Transverse colon (tissue), 4 donors: ENCODE measurements at places on chromosomes 5 and 9. TPM values are rescaled to one million over a fixed set of nuclear protein-coding genes. Genes with fewer than 3 reads are reported as not detected.
A peak's percentile ranks its signal among the peaks of the same experiment; 100 is the strongest.

The CCDC152 gene
- total RNA-seq: not detected

The PRR16 gene
- total RNA-seq: 3.8 TPM

The FGFR4 gene
- 22.9 TPM for total RNA-seq

The TMEM267 gene
- total RNA-seq: 8.9 TPM

The OR1J2 gene
- not detected for total RNA-seq

The EIF4E1B gene
- not detected for total RNA-seq

The DDX4 gene
- total RNA-seq: not detected

The CER1 gene
- 0.48 TPM for total RNA-seq

DNA sequence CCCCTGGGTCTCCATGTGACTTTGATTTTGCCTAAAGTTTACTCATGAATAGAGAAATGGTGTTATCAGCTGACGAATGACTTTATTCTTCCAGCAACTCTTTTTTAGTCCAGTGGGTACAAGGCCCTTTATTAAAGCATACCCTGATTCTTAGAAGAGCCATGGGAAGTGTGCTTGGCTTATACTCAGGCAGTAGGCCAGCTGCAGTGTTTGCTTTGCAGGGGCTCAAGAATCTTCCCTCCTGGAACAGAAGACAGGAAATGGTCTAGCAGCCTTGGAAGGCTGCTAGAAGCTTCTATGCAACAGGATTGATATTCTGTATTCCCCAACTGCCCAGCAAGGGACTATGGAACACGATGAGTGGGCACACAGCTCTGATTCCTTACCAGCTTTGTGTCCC lies 73.4 kb upstream of the PLPP6 start:
- DNase-seq: no peak

DNA sequence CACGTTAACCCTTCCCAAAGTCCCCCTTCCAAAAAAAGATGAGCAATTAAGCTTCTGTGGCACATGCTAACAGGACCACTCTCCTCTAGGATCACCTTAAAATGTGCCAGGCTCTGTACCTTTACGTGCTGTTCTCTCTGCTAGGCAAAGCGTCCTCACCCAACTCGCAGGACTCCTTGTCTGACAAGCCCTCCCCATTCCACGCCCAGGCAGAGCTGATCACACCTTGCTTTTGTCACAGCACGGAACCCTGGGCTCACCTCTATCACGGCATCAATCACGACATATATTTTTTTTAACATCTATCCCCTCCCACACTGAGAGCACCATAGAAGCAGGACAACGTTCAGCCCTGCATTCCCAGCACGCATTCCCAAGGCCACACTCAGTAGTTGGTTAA lies 47.1 kb downstream of the CDK5RAP2 start:
- DNase-seq: no peak

GRCh38 chr9:134748591-134748990 lies 107.0 kb downstream of the COL5A1 start:
- no peak for DNase-seq

DNA sequence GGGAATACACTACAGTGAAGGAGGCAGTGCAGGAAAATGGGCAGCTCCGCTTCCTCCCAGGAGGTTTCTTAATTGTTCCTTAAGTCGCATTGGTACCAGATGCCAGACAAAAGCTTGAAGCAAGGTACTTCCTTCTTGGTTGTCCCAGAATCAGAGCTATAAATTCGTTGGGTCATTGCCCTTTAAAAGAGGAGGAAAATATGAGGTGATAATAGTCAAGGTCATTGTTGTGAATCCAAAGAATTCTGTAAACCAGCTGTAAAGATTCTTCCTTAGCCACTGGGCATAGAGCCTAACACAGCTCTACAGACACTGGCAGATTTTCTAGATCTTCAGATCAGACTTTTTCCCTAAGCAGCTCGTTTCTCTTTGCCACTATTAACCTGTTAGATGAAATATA lies 444.1 kb upstream of the TLE4 start:
- DNase-seq: no peak

- DNase-seq: no peak
These were observed 1.2 kb downstream of the CKS2 start for GRCh38 chr9:89312222-89312571.

DNA sequence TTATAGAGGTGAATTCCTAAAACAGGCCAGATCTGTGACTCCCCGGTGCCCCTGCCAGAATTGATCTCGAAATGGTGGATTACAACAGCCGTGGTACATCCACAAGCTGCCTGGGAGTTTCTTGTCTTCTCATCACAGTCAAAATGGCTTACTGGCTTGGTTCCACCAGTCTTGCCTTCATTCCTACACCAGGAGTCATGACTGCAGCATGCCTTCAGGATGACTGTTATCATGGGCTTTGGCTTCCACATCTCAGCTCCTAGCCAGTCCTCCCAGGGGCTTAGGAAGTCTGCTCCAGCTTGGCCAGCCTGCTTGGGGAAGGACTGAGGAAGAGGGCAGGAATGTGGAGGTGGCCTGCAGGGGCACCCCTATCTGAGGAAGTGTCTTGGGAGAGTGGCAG lies 132.9 kb upstream of the NR3C1 start:
- DNase-seq: no peak

DNA sequence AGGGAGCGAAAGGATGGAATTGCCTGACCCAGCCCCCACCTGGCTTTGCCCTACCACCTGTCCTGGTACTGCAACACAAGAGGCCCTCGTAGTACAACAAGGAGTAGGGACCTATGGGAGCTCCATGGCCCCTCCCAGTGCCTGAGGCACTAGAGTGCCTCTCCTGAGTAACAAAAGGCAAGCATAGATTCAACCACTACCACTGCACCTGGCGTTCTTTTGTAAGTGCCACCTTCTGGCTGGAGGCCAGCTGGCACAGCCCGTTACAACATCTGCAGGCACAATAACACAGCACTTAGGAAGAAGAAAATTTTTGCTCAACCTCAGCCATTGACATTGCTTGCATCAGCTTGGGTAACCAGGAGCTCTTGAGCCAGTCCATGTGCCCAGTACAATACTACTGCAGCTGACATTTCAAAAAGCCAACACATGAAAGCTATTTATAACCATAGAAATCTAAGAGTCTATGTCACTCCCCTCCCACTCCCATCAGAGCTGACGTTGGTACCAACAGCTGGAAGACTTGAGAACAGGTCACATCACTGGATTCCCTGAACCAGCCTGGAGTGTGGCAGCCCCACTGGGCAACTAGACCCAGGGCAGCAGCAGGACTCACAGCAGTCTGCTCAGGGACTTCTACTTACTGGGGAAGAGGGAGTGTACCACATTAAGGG lies 17.7 kb upstream of the FAM174A start:
- DNase-seq: peak; percentile 63

DNA sequence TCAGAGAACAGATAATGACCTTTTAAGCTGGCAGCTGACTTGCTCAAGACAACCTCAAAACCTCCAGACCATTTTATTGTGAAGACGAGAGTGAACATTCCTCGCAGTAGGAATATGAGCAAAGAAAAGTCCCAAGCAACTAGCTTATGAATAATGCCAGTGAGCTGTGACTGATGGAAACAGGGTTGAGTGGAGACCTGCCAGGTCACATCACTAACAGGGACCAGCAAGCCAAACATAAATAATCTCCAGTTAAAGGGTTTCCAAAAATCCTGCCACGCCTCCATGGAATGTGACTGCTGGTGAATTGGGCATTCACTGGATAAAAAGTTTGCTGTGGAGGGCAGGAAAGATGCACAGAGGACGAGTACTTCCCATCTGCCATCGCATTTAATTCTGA lies 185.4 kb downstream of the CRB2 start:
- DNase-seq: no peak

- DNase-seq: no peak
These were observed 79.3 kb downstream of the RXRA start for GRCh38 chr9:134405527-134405926.

DNA sequence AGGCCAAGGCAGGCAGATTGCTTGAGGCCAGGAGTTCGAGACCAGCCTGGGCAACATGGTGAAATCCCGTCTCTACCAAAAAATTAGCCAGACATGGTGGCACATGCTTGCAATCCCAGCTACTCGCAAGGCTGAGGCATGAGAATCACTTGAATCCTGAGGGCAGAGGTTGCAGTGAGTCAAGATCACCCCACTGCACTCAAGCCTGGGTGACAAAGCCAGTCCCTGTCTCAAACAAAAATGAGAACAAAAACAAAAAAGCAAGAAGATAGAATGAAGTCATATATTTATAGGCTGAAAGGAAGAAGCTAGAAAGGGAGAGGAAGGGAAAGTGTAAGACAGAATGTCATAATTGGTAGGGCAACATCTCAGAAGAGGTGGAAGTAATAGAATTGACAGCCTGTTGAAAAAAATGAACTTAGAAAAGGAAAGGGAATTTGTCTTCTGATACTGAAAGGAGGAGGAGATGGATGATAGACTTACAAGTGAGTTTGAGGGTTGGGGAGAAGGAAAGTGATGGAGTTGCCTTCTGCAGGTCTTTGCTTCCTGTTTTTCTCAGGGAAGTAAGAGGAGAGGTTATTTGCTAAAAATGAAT lies 32.2 kb downstream of the CARD6 start:
- no peak for DNase-seq

DNA sequence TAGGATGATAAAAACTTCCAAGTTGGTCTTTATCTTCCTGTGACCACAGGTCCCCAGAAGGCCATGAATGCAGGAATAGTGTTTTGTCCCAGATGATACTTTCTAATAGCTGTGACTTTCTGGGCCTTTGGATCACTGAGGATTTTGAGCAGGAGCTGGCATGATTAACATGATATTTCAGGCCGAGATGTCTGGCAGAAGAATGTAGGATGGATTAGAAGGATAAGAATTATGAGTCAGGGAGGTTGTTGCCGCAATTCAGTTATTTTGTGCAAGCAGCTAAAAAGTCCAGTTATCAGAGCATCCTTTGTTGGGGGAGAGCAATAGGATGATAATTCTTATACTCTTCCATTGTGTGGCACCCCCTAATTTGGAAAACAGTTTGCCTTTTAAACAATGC lies 189.7 kb downstream of the PSAT1 start:
- no peak for DNase-seq

- no peak for DNase-seq
These were observed 211.1 kb upstream of the TLE4 start for GRCh38 chr9:79360387-79361347.

DNA sequence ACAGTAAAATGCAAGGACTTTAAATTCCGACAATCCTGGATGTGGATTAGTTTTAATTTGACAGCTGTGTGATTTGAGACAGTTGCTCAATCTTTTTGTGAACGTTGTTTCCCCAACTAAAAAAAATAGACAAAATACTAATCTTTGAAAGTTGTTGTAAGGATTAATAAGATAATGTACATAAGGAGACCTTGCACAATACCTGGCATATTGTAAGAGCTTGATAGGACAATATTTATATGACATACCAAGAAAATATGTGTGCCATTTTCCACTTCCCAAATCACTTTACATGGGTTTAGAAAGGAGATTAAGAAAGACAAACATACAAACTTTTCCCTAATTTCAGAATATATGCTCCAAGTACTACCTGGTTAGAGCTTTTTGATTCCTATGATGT lies 25.3 kb downstream of the ARRDC3 start:
- no peak for DNase-seq
